ENCODE measurements at places on chromosomes 11 and 22. TPM values are rescaled to one million over a fixed set of nuclear protein-coding genes. Genes with fewer than 3 reads are reported as not detected.
A peak's percentile ranks its signal among the peaks of the same experiment; 100 is the strongest.

DNA sequence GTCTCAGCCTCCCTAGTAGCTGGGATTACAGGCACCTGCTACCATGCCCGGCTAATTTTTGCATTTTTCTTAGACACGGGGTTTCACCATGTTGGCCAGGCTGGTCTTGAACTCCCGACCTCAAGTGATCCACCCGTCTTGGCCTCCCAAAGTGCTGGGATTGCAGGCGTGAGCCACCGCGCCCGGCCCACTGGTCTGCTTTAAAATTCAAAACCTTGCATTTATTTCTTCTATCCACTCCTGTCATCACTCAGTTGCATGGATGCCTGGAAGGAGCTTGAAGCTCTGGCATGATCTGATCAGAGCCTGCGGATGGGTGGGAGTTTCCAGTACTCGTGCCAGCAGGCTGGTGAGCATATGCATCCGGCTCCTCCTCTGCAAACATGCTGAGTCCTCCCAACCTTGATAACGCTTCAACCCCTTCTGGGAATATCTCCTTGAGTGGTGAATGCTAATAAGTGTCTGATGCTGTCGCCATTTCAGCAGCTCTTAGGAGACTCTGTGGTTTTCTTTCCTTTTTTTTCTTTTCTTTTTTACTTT is 39.6 kb downstream of the UBASH3B start:
- no peak for DNase-seq

DNA sequence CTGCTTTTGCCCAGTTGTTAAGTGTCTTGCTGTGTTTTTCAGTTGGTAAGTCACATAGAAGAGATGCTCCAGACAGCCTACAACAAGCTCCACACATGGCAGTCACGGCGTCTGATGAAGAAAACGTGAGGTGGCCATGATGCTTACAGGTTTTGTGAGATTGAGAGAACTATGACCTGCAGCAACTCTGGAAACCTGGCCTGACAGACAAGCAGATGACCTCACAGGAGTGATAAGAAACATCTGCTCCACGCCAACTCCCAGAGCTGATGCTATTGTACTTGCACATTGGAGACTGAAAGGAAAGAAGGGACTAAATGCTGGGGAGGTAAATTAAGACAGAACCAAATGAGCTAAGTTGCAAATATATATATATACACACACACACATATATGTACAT is 28.6 kb upstream of the LDHA start:
- no peak for DNase-seq

GRCh38 chr11:28838741-28839140 is 730.6 kb downstream of the METTL15 start:
- DNase-seq, result no peak

DNA sequence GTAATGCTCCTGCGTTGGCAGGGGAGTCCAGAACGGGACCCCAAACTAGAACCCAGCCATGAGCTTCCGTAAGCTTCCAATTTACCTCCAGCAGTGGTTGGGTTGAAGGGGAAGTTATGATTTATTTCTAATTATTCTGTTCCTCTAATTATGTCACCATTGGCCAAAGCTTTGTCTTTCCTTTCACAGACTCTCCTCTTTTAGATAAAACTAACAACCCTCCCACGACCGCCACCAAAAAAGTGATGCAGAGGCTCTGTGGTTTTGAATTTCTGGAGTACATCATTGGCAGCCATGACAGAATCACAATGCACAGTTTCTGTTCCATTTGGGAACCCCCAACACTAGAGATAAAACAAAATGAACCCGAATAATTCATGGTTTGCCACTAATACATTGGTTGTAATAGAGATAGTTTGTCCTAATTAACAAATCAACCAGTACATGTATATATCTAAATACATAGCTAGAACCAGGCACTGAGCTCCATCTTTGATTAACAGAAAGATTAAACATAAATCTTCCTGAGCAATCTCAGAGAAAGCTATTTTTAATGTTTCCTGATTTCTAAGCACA is 64.3 kb downstream of the ETS1 start:
- no peak for DNase-seq

DNA sequence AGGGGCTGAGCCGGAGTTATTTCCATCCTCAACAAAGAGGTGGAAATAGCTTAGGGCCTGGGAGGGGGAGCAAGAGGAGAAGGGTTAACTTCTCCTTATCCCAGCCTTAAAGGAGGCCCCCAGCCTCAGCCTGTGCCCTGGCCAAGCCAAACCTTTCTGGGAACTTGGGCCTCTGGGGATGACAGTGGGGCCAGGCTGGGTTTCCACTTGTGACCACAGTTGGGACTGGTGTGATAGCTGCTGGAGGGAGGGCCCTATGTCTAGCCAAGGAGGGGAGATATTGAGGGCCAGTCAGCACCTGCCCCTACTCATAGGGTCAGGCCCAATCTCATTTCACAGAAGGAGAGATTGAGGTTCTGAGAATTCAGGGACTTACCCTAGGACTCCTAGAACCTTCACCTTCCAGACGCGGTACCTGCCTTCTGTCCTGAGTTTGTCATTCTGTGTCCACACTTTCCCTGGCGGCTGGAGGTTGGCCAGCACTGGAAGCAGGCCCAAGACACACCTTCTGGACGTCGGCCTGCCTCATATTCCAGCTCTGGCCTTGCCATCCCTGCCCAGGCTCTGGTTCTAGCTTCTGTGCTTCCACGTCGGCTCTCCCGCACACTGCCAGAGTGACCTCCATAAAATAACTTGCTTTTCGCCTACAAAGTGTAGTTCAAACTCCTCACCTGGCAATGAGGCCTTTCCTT is 3.1 kb downstream of the RELT start:
- peak; percentile 87 for DNase-seq

The SIDT2 gene
- 7.3 TPM for polyA plus RNA-seq

DNA sequence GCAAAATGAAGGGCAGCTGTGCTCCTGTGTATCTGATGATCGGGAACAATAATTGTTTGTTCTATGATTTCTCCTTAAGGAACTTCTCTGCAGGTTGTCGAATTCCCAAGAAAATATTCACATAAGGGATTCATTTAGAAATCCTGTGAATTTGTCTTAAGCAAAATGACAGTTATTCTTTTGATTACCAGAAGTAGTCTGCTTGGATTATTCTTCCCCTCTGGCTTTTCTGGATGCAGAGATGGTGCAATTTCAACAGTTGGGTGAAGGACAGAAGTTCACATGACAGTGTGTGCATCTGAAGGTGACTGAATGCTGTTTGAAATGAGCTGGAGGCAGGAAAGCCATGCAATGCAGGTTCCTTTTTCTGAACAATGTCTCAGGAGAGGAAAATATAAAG is 137.2 kb upstream of the MTMR2 start:
- DNase-seq, result no peak

The SPTBN2 gene
- 0.16 TPM for polyA plus RNA-seq

DNA sequence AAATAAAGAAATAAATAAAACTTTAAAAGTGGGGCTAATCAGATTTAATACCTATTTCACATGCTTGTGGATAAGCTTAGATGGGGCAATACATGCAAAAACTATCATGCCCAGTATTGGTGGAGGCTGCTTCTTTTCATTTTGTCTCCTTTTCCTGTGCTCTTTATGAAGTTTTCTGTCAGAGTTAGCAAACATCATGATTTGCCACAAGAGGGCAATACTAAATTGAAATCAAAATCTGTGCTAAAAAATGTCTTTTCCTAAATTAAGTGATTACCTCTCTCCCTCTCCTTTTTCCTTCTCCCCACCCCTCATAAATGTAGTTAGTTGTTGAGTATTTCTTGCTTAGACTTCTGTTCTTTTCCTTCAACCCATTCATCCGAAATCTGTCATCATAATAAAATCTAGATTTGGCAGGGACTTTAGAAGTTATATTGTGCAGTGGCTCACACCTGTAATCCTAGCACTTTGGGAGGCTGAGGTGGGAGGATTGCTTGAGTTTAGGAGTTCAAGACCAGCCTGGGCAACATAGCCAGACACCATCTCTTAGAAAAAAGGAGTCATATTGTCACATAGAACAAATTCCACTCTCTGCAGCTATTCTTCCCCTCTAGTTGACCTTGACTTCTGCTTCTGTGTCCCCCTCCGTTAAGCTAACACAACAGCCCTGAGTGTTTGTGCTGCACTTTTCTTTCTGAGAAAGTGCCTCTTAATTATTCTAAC is 4.7 kb upstream of the ARHGAP42 start:
- no peak for DNase-seq

The APLP2 gene
- 37.8 TPM for polyA plus RNA-seq

GRCh38 chr11:45280449-45280848 is 5.7 kb downstream of the SYT13 start:
- DNase-seq, result no peak

- DNase-seq, result peak; percentile 82
Observed at GRCh38 chr11:64305691-64306562, 603 bp downstream of the ESRRA start.

DNA sequence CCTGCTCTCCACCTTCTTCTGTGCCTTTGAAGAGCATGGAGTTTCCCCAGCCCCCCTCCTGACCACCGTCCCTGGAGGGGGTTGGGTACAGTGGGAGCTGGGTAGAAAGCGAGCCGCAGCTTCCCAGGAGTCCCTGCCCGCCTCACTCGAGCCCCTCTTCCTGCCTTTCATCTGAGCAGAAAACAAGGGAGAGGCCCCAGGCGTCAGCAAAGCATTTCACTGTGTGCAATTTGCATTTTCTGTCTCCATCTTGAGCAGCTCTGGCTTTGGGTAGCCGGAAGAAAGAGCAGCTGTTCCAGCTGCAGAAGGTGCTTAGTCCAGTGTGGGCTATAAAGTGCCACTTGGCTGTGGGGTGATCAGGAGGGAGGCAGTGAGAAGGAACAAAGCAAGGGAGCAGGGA is 229.7 kb downstream of the CEP164 start:
- DNase-seq, result no peak

The HBB gene
- 11.3 TPM for polyA plus RNA-seq

DNA sequence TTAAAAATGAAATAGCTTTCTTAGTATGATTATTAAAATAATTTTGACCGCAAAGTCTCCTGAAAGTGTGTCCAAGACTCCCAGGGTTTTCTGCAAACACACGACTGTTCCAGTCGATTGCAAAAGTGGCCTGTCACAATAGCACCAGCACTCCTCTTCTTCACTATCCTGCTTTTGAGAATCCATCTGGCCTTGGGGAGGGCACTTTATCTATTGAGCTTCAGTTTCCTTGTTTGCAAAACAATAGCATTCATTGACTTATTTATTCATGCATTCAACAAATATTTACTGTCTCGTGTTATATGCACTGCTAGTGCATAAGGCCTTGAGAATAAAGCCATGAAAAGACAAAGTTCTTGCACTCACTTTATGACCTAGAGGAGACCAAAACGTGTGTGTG is 96.2 kb upstream of the NTM start:
- no peak for DNase-seq

The POLD3 gene
- polyA plus RNA-seq, result 7.2 TPM

GRCh38 chr11:113874581-113875233 is 665 bp downstream of the USP28 start:
- DNase-seq, result no peak

DNA sequence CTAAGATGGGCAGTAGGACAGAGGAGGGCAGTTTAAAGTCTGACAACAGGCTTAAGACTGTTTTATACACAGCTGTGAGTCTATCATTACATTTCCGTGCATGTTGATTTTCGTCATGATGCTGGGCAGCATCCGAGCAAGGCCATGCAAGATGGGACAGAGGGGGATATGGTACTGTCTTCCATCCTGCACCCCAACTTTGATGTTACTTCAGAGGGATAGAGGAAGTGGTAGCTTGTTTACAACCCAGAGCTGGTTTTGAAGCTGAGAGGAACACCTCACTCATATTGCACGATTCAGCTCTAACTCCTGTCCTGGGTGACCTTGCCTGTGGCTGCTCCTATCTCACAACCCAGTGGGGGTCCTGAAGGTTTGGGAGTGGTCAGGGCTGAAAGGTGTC is 3.0 kb upstream of the SORL1 start:
- no peak for DNase-seq

GRCh38 chr11:125649465-125650166 is 24.7 kb downstream of the CHEK1 start:
- no peak for DNase-seq

GRCh38 chr11:111120161-111120560 is 125.4 kb upstream of the POU2AF2 start:
- peak; percentile 18 for DNase-seq

DNA sequence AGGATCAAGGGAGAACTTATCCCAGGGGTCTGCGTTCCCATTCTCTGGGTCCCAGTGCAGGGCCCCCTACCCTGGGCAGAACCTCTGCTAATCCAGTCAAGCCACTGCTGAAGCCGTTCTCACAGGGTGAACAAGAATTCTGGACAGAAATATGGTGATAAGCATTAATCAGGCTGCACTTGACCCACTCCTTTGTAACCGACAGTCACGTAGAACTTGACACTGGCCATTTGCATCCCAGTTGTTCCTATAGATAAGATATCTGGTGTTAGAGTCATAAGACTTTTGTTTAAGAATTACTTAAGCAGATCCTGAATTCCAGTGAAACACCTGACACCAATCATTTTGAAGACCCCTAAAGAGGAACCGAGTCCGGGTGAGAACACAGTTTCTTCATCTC is 107.5 kb upstream of the THY1 start:
- DNase-seq, result no peak

GRCh38 chr11:64888729-64889511 is 10.5 kb upstream of the EHD1 start:
- DNase-seq, result no peak

DNA sequence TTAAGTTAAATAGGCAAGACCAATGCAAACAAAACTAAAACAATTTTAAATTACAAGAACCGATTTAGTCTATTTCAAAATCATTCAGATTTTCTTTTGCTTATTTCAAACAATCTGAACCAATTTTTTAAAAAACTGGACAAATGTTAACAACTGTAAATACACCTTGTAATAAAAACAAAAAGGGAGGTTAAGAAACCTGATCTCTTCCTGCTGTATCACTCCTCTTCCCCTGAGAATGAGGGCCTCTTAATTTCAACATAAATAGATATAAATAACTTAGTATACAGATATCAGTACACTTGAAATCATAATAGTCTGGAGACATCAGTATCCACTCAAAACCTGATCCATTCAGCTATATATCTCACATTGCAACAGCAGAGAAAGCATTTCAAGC is 346.6 kb downstream of the TTC28 start:
- DNase-seq, result no peak

The PYGM gene
- polyA plus RNA-seq, result 1,729 TPM

The IFITM1 gene
- polyA plus RNA-seq, result 39.7 TPM

DNA sequence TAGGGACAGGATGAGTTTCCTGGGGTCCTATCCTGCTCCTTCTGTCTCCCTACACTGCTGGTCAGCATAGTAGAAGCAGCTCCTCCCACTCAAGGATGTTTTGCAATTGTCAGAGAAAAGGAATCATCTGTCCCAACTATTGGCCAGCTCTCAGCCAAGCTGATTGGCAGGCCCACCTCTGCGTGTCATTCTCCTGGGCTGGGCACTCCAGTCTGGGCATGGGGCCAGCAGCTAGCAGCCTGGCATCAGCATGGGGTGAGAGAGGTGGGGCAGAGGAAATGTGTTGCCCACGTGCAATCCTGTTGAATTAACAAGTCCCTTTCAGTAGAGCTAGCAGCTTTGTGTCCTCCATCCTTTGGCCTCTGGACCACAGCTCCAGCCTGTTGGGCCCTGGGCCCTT is 14.1 kb downstream of the ANKK1 start:
- peak; percentile 89 for DNase-seq

The ACTN3 gene
- 531 TPM for polyA plus RNA-seq

- peak; percentile 69 for DNase-seq
Observed at GRCh38 chr22:27512283-27512761, 289.2 kb downstream of the MN1 start.

Data from psoas muscle (tissue), 8 donors.